ENCODE measurements at places on chromosomes 16 and 17. TPM values are rescaled to one million over a fixed set of nuclear protein-coding genes. Genes with fewer than 3 reads are reported as not detected.

The SPATA32 gene
- 0.12 TPM for total RNA-seq

The LPO gene
- total RNA-seq: not detected

The SLFN12L gene
- 0.11 TPM for total RNA-seq

The MATCAP1 gene
- total RNA-seq: 19.3 TPM

The KRTAP9-4 gene
- not detected for total RNA-seq

The ARL5C gene
- total RNA-seq: not detected

The LRRC37A gene
- total RNA-seq: 2.1 TPM

The CA7 gene
- not detected for total RNA-seq

The HOXB6 gene
- total RNA-seq: 0.62 TPM

The DGKE gene
- 9.5 TPM for total RNA-seq

The SF3B3 gene
- 141 TPM for total RNA-seq

The NPB gene
- total RNA-seq: 0.22 TPM

The GPR139 gene
- not detected for total RNA-seq

The SNX20 gene
- total RNA-seq: not detected

The FBXL16 gene
- 0.37 TPM for total RNA-seq

The SCIMP gene
- not detected for total RNA-seq

The GABARAP gene
- 149 TPM for total RNA-seq

The CD68 gene
- total RNA-seq: 12.8 TPM

The TMEM238L gene
- total RNA-seq: not detected

The DPEP3 gene
- total RNA-seq: not detected

The SPNS3 gene
- not detected for total RNA-seq

The STRADA gene
- total RNA-seq: 18.8 TPM

The ZFHX3 gene
- 3.3 TPM for total RNA-seq

All from uterine smooth muscle cell (primary cell).